NCI-H1417 (cell line): ENCODE measurements at places on chromosomes 7 and 10.

DNA sequence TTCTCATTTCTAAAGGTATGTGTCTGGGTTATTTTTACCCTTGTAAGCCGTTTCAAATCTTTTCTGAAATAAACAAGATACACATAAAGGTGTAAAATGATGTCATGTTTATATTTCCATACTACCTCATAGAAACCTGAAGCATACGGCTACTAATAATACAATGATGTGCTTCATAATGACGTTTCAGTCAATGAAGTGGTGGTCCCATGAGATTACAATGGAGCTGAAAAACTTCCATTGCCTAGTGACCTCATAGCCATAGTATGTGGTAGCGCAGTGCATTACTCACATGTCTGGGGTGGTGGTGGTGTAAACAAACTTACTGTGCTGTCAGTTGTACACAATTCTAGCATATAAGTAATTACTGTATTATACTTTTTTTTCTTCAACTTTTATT is 24.9 kb downstream of the EPDR1 start:
- DNase-seq, result no peak

- peak; percentile 47 for DNase-seq
Observed at GRCh38 chr10:51074238-51075028, at the start of gene PRKG1. Gene PRKG1 (plus strand): TSS chr10:51074487.

DNA sequence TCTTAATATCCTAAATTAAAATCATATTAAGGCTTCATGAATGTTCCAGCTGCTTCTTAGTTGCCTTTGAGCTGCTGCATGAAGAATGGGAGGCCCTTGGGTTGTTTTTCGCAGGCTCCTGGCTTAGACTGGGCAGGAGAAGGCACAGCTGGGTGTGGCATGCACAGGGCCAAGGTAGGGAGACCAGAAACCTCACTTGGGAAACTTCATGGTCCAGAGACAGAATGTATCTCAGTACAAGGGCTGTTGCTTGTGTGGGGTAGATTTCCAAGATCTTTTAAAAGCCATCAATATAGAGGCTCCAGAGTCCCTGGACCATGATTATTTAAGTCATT is 49.9 kb downstream of the BUB3 start:
- no peak for DNase-seq

- DNase-seq, result peak; percentile 30
Observed at GRCh38 chr7:2632733-2633537, 1.1 kb downstream of the TTYH3 start.

GRCh38 chr10:76649723-76650127 is 987.9 kb downstream of the KCNMA1 start:
- no peak for DNase-seq
